ENCODE measurements at places on chromosomes 6 and 20. TPM values are rescaled to one million over a fixed set of nuclear protein-coding genes. Genes with fewer than 3 reads are reported as not detected.

The EBF4 gene
- polyA plus RNA-seq, result 1.2 TPM

The RAD21L1 gene
- not detected for polyA plus RNA-seq

The SPEF1 gene
- polyA plus RNA-seq, result 0.12 TPM

The GHRH gene
- polyA plus RNA-seq, result not detected

The OTOR gene
- not detected for polyA plus RNA-seq

The GINS1 gene
- polyA plus RNA-seq, result 7.6 TPM

The TBX18 gene
- polyA plus RNA-seq, result 0.32 TPM

The PPARD gene
- polyA plus RNA-seq, result 31.5 TPM

The ZC2HC1B gene
- not detected for polyA plus RNA-seq

The TSBP1 gene
- polyA plus RNA-seq, result not detected

The PSORS1C1 gene
- 33.3 TPM for polyA plus RNA-seq

The GLO1 gene
- 129 TPM for polyA plus RNA-seq

The FGD2 gene
- polyA plus RNA-seq, result 9.0 TPM

The FAM209B gene
- not detected for polyA plus RNA-seq

The PRPH2 gene
- polyA plus RNA-seq, result not detected

The RPS10 gene
- 4,045 TPM for polyA plus RNA-seq

The MCHR2 gene
- not detected for polyA plus RNA-seq

The BRPF3 gene
- polyA plus RNA-seq, result 24.9 TPM

The APOM gene
- polyA plus RNA-seq, result 3.6 TPM

The NCOA3 gene
- polyA plus RNA-seq, result 13.7 TPM

The FAM217A gene
- 0.03 TPM for polyA plus RNA-seq

The GRM1 gene
- 0.03 TPM for polyA plus RNA-seq

The OR12D3 gene
- not detected for polyA plus RNA-seq

The ISM1 gene
- polyA plus RNA-seq, result 0.66 TPM

The DSN1 gene
- 11.6 TPM for polyA plus RNA-seq

The MYCT1 gene
- 0.46 TPM for polyA plus RNA-seq

The CST8 gene
- polyA plus RNA-seq, result not detected

The SLC22A3 gene
- polyA plus RNA-seq, result 0.23 TPM

The CHMP4B gene
- 394 TPM for polyA plus RNA-seq

The HEY2 gene
- polyA plus RNA-seq, result not detected

The FLRT3 gene
- polyA plus RNA-seq, result not detected

The HSPA12B gene
- polyA plus RNA-seq, result 7.8 TPM

The CLPSL2 gene
- polyA plus RNA-seq, result not detected

The RAB32 gene
- polyA plus RNA-seq, result 48.6 TPM

The IPCEF1 gene
- 0.46 TPM for polyA plus RNA-seq

The GRM4 gene
- not detected for polyA plus RNA-seq

The CST9 gene
- not detected for polyA plus RNA-seq

The MAFB gene
- polyA plus RNA-seq, result 5.4 TPM

The MMP24 gene
- polyA plus RNA-seq, result under 0.01 TPM
